ENCODE measurements at places on chromosomes 2 and 18.

DNA sequence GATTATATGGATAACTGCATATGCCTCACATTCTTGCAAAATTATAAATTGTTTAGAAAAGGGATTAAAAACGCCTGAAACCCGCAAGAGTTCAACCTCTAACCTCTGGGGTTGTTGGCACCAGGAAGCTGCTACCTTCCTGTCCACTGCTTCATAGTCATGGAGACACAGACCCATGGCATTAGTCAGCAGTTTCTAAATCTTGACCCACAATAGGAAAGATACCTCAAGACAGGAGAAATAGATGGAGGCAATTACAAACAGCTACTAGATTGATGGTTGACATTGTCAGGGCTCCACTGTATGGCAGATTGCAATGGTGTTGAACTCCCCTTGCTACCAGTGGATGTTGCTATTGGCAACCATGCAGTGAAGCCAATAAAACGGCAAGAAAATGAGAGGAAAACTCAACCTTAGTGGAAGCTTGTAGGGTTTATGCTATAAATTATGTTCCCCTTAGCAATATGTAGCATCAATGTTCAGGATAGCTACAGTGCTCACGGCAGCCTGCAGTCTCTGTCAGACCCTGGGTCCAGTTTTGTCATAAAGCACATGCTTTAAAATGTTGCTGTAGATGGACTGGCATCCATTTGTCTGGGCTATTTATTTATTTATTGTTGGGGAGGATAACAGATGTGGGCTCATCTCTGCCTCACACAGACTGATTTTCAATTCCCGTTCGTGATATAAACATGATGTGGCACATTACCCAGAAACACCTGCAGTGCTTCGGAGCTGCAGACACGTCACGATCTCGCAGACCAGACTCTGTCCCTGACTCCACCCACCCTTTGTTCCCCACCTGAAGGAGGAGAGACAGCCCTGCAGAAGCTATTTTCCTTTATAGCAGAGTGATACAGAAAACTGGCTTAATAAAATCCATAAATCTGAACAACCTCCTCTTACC, 233.4 kb downstream of the AGPS start:
- DNase-seq = no peak

DNA sequence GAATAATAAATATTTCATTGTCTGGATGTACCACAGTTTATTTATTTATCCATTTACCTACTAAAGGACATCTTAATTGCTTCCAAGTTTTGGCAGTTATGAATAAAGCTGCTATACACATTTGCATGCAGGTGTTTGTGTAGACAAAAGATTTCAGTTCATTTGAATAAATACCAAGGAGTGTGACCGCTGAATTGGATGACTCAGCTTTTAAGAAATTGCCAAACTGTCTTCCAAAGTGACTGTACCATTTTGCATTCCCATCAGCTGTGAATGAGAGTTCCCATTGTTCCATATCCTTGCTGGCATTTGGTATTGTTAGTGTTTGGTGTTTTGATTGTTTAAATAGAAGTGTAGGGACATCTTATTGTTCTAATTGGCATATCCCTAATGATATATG, 36.2 kb upstream of the FMNL2 start:
- DNase-seq = no peak

- DNase-seq = no peak
These were observed 201.5 kb upstream of the SLC35G4 start for GRCh38 chr18:11407940-11408339.

- DNase-seq = no peak
These were observed 157.9 kb downstream of the PXDN start for GRCh38 chr2:1586251-1586922.

GRCh38 chr2:2926009-2926857, 451.4 kb downstream of the EIPR1 start:
- no peak for DNase-seq

DNA sequence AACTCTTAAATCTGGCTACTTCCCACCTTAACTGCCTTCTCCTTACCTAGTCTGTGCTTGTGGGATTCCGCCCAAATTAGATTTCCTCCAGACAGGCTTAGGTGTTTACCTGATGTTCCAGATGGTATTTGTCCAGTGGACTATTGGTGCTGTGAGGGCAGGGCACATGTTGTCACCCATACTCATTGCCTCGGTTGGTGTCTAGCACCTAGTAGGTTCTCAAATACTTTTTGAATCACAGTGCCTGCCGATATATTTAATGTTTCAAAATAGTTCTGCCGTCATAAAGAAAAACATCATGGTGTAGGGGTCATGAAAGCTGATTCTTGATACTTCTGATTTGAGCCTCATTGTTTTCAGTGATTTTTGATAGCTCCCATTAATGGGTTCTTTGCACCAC, 1.1 kb downstream of the SEPTIN2 start:
- DNase-seq = no peak
